Midbrain (tissue), 1 donor: ENCODE measurements at places on chromosomes 4 and X.
A peak's percentile ranks its signal among the peaks of the same experiment; 100 is the strongest.

DNA sequence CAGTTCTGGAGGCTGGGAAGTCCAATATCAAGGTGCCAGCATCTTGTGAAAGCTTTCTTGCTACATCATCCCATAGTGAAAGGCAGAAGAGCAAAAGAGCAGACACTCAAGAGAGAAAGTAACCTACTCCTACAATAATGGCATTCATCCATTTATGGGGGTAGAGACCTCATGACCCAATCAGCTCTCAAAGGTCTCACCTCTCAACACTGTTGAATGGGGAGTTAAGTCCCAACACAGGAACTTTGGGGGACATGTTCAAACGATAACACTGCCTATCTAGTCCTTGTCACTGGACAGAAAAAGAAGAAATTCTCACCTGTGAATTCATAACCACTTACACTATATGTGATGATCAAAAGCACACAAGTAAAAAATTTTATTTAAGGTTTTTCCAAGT, 6.6 kb upstream of the NFKB1 start:
- no peak for DNase-seq

DNA sequence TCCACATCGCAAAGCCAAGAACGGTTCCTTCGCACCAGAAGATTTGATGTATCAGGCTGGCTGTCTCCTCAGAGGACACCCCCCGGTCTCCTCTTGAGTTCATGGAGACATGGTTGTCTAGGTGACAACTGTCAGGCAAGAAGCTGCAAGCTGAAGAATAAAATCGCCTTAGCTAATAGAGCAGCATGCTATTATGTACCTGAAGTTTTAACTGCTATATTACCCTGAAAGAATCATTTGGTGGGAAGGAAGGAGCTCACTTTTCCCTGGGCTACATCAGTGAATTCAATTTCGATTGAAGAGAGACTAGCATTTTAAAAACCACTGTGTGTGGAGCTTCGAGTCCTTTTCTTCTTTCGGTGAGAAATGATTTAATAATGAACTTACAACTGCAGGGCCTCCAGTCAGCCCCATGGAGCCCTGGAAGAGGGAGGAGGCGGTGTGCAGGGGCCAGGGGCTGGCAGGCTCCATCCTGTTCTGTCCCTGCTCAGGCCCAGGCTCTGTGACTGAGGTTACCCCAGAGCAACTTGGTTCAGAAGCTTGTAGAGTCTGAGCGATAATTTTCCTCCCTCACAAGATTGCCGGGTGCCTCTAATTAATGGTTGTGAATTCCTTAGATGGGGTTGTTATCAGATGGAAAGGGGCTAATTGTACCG, 191.3 kb downstream of the MID1IP1 start:
- no peak for DNase-seq

- DNase-seq: no peak
Observed at GRCh38 chrX:129842510-129843208, 1.0 kb downstream of the ZDHHC9 start.

- no peak for DNase-seq
Observed at GRCh38 chr4:108877821-108878220, 115.0 kb upstream of the ETNPPL start.

DNA sequence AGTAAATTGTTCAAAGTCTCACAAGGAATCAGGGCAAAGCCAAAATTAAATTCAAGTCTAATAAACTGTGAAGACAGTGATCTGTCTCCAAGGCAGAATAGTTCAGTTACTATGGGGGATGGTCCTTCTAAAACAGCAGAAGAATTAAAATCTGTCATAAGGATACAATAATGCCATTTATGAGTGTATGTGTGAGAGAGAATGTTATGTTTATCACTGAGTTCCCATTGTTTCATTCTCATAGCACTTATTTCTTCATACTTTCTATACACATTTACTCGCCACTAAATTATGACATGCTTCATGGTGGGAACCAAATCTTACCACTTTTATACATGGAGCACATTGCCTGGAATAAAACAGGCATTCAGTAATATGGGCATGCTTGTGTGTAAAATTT, 102.5 kb downstream of the AMMECR1 start:
- DNase-seq: no peak

GRCh38 chr4:31620476-31620875, 900.3 kb downstream of the PCDH7 start:
- DNase-seq: no peak

DNA sequence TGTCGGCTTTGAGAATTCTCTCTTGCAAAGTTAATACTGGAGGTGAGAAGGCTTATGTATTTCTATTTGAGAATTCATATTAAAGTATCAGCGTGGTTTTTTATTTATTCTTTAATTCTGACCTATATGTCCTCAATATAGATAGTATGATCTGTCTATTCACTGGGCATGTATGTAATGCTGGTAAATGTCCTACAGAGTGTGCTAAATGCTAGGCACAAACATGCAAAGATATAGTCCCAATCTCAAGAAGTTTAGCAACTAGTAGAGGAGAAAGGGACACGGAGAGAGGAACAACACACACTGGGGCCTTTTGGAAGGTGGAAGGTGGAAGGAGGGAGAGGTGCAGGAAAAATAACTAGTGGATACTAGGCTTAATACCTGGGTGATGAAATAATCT, 11.0 kb upstream of the BMPR1B start:
- DNase-seq: no peak

- no peak for DNase-seq
Observed at GRCh38 chrX:39613482-39613995, 484.2 kb downstream of the BCOR start.

DNA sequence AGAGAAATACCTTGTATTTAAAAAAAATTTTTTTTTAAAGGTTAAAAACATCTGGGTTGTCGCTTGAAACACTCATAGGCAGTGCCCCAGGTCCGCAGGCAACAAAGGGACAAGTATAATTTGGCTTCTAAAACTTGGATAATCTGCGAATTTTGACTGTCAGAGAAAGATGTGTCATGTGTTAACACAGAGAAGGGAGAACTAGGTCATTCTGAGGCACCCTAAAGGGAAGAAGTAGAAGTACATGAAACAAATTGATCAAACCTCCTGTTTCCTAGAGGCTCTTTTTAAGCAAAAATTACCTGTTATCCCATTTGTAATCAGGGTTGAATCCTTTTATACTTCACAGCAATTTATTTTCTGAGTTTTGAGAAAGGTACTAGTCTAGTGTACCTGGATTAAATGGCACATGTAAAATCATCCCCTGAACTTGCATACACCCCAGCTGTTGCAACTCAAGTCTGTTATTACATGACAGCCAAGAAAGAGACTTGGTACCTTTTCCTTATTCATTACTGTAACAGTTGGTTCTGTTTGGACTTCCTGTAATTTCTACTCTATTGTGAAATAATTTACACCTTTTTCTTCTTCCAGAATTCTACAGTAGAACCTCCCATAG, 1.7 kb downstream of the SRD5A3 start:
- DNase-seq: no peak

GRCh38 chr4:181566490-181566889, 676.7 kb upstream of the TENM3 start:
- no peak for DNase-seq

- no peak for DNase-seq
Observed at GRCh38 chr4:3022112-3022511, 52.2 kb downstream of the HTT-AS start.

GRCh38 chrX:139783959-139784358, 76.0 kb upstream of the MCF2 start:
- DNase-seq: no peak

- peak; percentile 94 for DNase-seq
Observed at GRCh38 chrX:154397888-154398667, at the start of gene RPL10. Gene RPL10 (plus strand): TSS chrX:154398377. CDS start chrX:154398520, 143 bp downstream.

- no peak for DNase-seq
Observed at GRCh38 chr4:123977641-123978081, 581.1 kb downstream of the SPRY1 start.

- no peak for DNase-seq
Observed at GRCh38 chrX:63738696-63739095, 46.3 kb downstream of the ARHGEF9 start.

- DNase-seq: no peak
Observed at GRCh38 chr4:100386270-100386669, 131.6 kb downstream of the EMCN start.

DNA sequence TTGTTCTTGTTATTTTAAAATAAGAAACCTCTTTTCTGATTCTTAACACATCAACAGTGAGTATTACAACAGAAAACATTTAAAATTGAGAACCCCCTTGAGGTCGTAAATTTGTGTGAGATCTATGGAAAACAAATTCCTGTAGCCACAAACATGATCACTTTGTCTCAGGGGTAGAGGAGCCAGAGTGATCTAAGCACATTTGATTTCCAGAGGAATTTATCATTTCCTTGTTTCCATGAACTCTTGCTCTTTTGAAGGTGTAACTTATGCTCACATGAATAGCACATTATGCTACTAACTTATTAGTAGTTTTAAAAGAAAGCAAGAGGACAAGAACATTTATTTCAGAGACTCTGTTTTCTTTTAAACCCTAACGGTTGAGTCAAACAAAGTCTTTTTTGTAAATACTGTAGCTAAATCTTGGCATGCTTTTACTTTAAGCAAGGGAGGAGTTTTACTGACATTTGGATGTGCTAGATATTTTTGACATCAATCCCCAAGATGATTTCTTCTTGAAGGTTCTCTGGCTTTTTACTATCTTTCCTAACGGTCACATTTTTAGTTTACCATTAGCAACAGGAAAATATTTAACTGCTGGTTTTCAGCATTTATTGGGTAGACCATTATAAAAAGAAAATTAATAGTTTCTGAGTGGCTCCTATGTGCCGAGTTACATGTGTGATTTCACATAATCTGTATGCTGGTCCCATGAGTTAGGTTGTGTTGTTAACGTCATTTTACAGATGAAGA, 27.9 kb upstream of the ZCCHC12 start:
- no peak for DNase-seq

DNA sequence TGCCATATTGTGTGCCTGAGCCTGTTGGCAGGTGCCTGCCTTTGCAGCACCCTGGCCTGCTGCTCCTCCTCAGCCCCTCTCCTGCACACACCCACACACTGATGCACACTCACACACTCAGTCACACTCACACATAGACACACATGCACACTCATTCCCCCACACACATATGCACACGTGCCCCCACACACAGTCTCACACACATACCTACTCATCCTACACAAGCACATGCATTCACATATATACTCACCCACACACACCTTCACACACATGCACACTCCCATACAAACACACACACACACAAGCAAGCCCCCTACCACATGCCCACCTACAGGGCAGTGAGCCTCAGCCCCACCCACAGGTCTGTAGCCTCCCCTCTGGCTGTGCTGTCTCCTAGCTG, 245.0 kb downstream of the EVC2 start:
- no peak for DNase-seq

GRCh38 chr4:31645236-31645635, 925.1 kb downstream of the PCDH7 start:
- no peak for DNase-seq

GRCh38 chrX:119635179-119635578, 29.0 kb upstream of the NKRF start:
- DNase-seq: no peak

DNA sequence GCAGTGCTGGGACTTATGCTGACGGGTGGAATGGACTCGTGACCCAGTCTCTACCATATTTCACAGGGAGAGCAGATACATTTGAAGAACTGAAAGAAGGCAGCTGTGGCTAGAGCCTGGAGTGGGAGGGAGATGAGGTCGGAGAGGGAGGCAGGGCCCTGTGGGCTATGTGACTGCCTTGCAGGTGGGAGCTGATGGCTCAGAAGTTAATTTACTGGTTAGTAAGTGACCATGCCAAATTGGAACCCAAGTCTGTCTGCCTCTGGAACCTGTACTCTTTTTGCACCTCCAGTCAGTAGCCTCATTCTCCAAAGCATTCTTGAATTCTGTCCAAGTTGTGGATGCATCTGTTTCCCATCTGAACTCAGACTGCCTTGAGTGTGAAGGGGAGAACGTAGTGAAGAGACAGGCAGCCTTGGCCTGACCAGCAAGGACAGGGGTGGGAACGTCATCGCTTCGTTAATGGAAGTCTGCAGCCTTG, 92.3 kb downstream of the REPS2 start:
- DNase-seq: no peak

- no peak for DNase-seq
Observed at GRCh38 chrX:39869846-39870601, 227.7 kb downstream of the BCOR start.

DNA sequence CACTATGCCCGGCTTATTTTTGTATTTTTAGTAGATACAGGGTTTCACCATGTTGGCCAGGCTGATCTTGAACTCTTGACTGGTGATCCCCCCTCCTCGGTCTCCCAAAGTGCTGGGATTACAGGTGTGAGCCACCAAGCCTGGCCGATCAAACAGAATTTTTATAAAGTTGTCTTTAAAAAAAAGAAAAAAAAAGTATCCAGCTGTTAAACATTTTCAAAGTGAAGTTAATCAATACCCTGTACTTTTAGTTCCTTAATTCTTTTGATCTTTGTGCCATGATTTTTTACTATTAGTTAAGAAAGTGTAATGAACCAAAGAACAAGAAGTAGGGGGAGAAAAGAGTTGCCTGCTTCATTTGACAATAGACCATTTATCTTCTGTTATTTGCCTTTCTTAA, 24.3 kb downstream of the SMAD1 start:
- DNase-seq: no peak

- DNase-seq: no peak
Observed at GRCh38 chr4:123671636-123672404, 275.2 kb downstream of the SPRY1 start.

- no peak for DNase-seq
Observed at GRCh38 chr4:118285931-118286330, 66.9 kb downstream of the PRSS12 start.

DNA sequence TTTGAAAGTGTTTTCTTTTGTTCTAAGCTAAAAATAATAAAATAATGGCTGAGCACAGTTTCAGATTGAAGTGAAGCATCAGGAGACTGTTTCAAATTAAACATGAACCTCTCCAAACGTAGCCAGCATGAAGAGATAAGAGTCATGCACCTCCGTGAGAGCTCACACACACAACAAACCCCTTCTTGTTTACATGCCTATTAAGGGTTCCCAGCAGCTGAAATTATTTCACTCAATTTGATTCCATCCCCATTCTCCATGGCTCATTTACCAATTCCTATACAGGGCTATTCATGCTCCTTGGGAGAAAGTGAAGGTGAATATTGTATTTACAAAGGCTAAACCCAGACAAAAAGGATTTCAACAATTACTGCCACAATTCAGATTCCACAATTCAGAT, 954.1 kb upstream of the INTU start:
- no peak for DNase-seq

DNA sequence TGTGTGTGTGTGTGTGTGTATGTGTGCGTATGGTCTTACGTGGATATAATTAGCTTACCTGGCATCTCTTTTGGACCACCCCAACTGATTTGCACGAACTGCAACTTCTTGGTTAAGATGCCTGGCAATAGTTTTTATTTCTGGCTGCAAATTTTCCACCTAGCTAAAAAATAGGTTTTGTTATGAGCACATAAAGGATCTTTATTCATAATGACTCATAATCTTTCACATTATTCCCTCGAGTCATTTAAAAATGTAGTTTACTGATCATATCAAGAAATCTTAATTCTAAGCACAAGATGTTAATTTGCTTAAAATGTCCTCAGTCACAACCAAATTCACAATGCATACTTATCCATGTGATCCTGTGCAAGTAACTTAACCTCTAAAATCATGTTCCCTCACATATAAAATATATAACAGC, 1.5 kb downstream of the COX18 start:
- DNase-seq: no peak
